Smooth muscle cell of the brain vasculature (primary cell): ENCODE measurements at places on chromosomes 3 and 15.

GRCh38 chr3:117483839-117484238 lies 774.3 kb downstream of the TUSC7 start:
- DNase-seq, result no peak

DNA sequence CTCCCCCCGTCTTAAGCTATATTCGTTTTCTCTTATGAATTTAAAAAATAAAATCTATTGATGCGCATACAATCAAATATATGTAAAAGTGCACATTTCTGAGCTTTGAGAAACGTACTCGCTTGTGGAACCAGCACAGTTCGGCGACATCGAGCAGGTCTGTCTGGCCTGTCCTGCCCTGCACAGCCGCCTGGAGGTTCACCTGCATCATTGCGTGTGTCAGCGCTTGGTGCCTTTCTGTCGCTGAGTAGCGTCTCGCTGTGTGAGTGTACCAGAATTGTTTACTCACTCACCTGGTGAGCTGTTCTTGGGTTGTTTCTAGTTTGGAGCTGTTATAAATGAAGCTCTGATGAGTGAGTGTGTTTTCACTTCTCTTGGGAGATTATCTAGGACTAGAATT lies 104.0 kb downstream of the VGLL4 start:
- DNase-seq, result no peak

GRCh38 chr15:62482785-62483429 lies 317.8 kb upstream of the C2CD4B start:
- no peak for DNase-seq

DNA sequence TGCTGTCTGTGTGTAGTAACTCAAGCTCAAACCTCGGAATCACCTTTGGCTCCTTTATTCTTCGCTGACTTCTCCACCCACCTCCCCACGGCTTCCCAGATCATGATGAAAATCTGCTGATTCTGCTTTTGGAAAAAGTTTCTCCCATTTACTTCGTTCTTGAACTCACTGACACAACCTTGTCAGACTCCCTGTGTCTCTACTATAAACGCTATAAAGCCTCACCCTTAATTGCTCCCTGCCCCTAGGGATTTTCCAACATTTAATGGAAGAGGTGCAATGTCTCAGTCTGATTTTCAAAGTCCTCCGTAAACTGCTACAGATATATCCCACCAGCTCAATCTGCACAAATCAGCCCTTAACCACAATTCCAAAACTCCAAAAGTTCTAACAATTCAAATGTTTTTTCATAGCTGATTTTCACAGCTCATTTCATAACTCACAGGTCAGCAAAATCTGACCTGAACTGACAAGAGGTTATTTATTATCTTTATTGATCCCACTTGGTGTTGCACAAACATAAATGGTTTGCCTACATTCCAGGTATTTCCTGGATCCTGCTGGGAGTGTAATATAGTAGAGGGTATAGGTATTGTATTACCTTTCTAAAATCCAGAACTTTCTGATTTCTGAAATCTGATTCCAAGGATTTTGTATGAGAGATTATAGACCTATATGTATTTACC lies 129.4 kb downstream of the PLD1 start:
- DNase-seq, result no peak

- no peak for DNase-seq
Measured at GRCh38 chr3:127573912-127574311, 16.6 kb downstream of the TPRA1 start.

- DNase-seq, result no peak
Measured at GRCh38 chr3:124248471-124249028, 256.6 kb upstream of the ROPN1 start.

DNA sequence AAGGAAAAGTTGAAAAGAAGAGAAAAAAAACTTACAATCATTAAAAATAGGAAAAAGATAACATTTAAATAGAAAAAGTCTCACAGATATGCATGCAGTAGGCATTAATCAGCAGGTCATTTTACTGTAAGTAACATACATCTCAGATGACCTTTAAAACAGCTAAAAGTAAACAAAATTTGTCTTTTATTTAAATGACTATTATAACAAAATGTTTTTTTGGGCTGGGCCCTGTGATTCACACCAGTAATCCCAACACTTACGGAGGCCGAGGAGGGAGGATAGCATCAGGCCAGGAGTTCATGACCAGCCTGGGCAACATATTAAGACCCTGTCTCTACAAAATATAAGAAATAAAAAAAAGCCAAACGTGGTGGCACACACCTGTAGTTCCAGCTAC lies 14.7 kb downstream of the IQGAP1 start:
- no peak for DNase-seq
